ENCODE measurements at places on chromosomes 2 and 18.

DNA sequence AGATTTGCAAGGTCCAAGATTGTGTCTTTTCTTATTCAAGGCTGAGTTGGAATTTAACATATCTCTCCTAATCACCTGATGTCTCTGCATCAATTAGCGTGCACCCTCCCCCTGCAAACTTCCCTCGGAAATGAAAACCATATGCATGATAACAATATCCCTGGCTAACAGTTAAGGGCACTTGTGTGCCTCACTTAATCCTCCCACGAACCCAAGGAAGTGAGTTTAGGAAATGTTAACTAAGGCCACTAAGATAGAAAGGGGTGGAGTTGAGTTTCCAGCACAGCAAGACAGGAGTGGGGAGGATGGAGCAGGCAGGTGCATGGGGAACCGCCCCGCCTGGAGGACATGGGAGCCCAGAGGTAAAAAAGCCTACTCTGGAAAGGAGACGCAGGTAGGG, 52.4 kb upstream of the PTMA start:
- DNase-seq: no peak

DNA sequence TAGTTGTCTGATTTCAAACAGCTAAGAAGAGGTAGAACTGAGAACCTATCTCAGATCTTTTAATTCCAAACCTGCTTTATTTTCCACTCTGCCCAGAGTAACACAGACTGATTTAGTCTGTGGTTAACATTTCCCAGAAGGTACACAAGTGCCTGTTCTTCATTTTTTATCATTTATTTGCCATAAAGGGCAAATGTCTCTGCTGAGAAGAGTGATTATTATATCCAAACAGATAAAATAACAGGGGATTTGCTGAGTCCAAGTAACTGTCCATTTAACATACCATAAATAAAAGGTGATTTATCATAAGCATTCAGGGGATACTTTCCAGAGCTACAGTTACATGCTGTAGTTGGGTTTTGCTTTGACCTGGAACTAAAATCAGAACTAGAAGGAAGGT, 617.7 kb downstream of the MBD2 start:
- no peak for DNase-seq

DNA sequence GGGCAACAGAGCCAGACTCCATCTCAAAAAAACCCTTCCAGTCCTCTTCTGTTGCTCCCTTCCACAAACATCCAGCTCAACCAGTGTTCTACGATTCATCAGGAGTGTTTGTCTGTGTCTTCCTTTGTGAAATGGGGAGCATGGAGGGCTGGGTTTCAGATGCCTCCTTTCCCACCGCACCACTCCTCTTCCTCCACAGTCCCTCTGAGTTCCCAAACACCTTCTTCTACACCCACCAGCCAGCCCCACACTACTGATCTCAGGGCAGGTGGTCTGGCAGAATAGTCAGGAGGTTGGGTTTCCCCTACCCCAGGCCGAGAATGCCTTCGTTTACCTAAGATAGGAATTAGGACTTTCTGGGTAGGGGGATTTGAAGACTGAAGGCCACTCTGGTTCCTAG, 36.9 kb downstream of the NGEF start:
- DNase-seq: no peak

DNA sequence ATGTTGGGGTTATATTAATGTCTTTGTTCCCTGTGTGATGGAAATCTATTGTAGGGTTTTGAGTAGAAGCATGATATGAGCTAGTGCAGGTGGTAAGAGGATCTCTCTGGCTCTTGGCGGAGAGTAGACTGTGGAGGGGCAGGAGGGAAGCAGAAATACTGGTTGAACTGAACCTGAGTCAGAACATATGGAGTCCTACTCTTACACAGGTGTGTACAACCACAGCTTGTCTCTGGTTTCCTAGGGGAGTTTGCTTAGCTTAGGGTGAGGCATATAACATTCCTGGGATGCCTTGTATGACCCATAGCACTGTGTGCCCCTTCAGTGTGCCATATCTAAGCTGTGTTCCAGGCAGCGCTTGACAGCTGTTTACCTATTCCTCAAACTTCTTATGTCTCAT, 97.3 kb upstream of the GCFC2 start:
- no peak for DNase-seq
